Activated CD4-positive, CD25-positive, alpha-beta regulatory T cell (primary cell): ENCODE measurements at places on chromosomes 3 and 15.

DNA sequence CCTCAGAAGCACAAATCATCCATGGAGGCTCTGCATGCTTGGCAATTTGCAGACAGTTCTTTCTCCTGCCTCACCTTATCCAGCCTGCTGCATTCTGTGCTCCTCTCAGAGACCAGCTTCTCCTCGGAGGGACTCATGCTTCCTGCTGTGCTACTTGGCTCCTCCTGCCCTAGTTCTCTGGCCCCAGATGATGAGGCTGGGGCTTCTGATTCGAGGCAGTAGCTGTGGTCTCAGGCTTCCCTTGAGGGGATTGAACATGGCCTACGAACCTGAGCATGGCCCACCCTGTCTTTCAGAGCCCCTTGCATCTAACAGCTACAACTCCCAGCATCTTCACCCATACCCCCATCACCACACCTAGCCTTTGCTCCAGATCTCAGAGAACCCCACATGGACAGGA lies 6.7 kb downstream of the VIPR1 start:
- no peak for DNase-seq

- no peak for DNase-seq
These were observed 136.8 kb downstream of the ANO10 start for GRCh38 chr3:43484926-43485488.

DNA sequence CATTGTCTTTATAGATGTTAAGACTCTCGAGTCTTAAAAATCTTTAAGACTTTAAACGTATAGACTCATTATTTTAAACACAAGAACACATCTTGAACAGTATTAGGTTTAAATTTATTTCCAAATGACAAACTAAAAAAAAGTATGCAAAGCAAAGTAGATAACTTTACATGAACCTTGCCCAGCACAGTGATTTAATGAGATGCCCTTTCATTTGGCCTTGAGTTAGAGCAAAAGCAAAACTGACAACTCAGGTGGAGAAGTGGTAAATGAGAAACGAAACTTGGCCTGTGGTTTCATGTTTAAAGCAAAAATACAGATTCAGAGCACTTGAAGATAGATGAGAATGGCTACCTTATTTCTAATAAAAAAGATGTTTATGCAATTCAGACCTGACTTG lies 8.6 kb downstream of the GPR15 start:
- no peak for DNase-seq

GRCh38 chr3:136805795-136806194 lies 13.1 kb upstream of the SLC35G2 start:
- DNase-seq = no peak

GRCh38 chr3:136835089-136835812 lies 16.3 kb downstream of the SLC35G2 start:
- DNase-seq = no peak

DNA sequence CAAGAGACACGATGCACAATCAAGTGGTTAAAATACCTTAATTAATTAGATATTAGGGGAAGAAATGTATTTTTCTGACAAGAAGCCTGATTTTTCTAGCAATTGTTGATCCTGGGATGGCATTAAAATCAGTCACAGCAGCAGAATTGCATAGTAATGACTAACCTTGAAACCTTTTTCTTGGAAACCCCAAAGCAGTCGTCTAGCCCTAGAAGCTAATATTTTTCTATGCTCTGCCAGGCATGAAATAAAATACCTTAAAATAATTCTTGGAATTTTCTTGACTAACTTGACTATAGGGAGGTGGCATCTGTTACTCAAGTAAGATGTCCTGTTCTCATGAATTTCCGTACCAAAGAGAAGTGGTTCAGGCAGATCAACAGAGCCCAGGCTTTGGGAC lies 204.1 kb downstream of the THRB start:
- DNase-seq = no peak

DNA sequence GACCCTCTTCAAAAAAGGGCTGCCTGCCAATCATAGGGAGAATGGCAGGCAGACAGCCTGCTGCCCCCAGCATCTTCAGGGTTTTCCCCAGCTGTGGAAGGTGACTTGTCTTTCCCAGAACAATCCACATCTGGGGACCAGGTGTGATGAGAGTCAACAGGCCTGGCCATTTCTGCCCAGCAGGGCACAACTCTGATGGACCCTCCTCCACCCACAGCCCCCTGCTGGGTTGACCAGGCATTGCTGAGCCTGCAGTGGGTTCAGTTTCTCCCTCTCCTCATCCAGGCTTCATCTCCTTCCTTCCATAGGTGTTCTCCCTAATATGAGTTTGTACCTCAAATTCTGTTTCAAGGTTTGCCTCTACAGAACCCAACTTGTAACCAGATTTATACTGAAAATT lies 111.0 kb downstream of the MINAR1 start:
- DNase-seq = no peak

DNA sequence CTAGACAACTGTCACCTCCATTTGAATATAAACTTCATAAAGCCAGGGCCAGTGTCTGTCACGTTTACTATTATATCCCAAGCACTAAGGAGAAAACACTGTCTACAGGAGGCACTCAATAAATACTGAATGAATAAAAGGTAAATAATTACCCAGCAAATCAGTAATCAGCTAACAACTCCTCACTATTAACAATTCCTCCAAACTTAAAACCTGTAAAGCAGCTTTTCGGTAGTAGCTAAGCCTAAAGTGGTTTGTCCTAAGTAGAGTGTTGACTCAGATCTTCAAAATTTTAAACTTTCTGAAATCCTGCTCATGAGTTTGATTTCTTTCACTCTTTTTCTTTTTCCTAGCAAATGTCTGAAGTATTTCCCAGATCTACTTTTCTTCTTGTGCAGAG lies 39.9 kb downstream of the C3orf80 start:
- DNase-seq = no peak

DNA sequence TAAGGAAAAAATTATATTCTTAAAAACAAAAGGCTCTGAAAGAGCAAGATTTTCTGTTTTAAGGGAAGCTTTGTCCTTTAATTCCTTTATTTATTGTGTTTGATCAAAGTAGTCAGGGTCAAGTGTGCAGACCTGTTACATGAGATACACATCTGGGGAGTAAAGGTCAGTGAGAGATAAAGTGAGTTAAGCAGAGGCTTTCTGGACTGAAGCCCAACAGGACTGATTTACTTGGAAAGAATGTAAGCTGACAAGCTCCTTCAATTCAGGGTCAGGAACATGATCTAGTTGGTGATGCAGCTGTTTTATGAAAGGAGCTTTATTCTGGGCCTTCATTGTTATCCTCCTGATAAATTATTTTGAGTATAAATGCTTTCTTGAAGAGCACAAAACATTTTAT lies 20.7 kb upstream of the OTOL1 start:
- no peak for DNase-seq

- DNase-seq = no peak
These were observed 25.0 kb downstream of the LSM3 start for GRCh38 chr3:14203521-14204079.
